COR-L47 (cell line): ENCODE measurements at places on chromosomes 2 and 18.
A peak's percentile ranks its signal among the peaks of the same experiment; 100 is the strongest.

DNA sequence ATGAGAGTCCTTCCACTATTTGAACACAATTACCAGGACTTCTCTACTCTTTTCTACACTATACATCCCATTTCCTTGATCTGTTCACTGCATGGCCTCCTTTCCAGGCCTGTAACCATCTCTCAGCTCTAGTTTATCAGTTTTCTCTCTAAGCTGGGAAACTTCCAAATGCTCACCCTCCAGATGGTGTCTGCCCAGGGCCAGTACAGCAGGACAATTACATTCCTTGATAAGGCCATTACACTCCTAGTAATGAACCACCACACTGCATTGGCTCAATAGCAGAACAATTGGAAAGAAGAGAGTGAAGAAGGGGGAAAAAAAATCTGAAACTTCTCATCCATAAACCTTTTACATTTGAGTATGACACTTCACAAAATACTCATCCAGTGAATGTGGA lies 359.1 kb downstream of the ALK start:
- no peak for DNase-seq

DNA sequence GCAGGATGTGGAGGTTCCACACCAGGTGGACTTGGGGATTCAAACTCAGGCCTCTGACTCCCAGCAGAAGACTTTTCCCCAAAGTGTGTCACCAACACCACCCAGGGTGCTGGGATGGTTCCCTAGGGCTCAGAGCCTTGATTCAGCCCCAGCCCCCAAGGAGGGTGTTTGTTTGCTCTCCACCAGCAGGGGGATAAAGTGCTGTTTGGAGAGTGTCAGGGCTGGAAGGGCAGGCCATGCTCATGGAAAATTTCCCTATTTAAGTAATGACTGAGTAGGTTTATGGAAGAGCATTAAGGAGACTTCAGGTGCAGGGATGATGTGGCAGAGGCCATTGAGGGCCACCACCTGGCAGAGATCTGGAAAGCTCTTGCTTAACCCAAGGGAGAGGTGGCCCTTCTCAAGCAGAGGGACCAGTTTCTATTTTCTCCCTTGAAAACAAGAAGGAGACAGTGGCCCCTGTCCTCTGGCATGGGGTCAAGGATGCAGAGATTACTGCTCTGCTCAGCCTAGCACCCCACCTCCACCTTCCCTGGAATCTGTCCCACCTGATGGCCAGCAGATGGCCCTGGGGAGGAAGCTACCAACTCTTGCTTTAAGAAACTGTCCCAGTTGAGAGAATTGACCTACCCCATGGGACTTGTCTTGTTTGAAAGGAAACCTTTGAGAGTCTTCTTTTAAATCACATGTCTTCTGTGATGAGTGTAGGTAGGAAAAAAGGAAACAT lies 122.1 kb downstream of the ACOXL start:
- no peak for DNase-seq

DNA sequence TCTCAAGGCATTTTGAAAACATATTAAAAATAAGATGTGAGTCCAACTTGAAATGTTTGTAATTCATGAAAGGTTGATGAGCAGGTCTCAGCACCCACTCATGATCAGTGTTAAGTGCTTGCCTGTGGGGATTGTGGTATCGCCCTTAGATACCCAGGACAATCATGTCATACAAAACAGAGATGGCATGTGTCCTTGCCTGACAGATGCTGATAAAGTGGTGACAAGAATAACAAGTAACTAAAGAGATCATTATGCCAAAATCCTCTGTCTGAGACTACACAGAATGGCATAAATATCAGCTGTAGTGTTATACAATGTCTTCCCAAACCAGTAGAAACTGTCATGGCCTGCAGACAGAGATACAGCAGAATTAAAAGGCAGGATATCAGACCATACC lies 930.3 kb downstream of the SUCLG1 start:
- no peak for DNase-seq

- no peak for DNase-seq
These were observed 13.6 kb downstream of the CNDP1 start for GRCh38 chr18:74547860-74548259.

GRCh38 chr2:200751786-200752185 lies 59.9 kb upstream of the BZW1 start:
- no peak for DNase-seq

GRCh38 chr2:234823877-234824376 lies 127.9 kb upstream of the SH3BP4 start:
- DNase-seq, result no peak

DNA sequence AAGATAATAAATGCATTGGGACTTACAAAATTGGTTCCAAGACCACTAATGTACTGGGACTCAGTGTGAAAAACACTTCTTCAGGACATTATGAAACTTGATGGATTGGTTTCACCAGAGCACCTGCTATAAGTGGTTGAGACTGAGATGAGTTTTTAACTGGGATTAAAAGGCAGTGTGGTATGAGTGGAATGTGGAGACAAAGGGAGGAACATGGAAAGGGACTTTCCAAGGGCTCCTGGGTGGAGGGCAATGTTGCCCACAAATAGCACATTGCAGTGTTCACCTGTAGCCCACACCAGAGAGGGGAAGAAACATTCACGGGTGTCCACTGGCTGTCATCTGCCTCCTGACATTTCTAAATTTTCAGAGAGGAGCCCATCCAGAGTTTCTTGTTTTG lies 253.3 kb upstream of the TANK start:
- DNase-seq, result no peak

GRCh38 chr2:140359056-140359771 lies 1579.0 kb upstream of the NXPH2 start:
- DNase-seq, result no peak

GRCh38 chr2:56444339-56444738 lies 260.5 kb downstream of the CCDC85A start:
- peak; percentile 82 for DNase-seq

- peak; percentile 14 for DNase-seq
These were observed 345.5 kb downstream of the SETBP1 start for GRCh38 chr18:45026162-45026561.

GRCh38 chr2:239035361-239035814 lies 187.5 kb downstream of the TWIST2 start:
- DNase-seq, result no peak

- DNase-seq, result no peak
These were observed 42.6 kb downstream of the EDAR start for GRCh38 chr2:108946442-108946841.

- no peak for DNase-seq
These were observed 20.8 kb upstream of the SOS1 start for GRCh38 chr2:39141334-39142271.

DNA sequence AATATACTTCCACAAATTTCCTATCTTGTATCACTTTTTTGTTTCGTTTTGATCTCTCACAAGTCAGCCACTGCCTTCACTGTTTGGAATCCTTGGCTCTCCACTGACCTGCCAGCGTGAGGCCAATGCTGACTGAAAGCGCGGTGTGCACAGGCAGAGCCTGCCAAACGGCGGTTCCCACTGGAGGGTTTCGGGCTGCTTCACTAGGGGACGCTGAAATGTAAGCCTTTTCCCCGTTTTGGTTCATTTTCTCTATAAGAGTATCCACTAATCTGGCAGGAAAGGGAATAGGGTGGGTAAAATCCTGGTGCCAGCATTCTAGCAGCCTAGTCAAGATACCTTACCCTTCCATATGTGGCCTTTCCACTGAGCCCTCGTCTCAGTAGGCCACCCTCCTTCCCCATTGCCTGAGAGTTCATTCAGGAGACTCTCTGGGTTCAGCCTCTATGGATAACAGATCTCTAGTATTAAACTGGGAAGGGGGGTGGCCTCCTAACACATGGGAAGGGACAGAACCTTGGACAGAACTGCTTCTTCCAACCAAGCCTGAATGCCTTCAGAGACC lies 91.5 kb downstream of the DYM start:
- DNase-seq, result no peak

DNA sequence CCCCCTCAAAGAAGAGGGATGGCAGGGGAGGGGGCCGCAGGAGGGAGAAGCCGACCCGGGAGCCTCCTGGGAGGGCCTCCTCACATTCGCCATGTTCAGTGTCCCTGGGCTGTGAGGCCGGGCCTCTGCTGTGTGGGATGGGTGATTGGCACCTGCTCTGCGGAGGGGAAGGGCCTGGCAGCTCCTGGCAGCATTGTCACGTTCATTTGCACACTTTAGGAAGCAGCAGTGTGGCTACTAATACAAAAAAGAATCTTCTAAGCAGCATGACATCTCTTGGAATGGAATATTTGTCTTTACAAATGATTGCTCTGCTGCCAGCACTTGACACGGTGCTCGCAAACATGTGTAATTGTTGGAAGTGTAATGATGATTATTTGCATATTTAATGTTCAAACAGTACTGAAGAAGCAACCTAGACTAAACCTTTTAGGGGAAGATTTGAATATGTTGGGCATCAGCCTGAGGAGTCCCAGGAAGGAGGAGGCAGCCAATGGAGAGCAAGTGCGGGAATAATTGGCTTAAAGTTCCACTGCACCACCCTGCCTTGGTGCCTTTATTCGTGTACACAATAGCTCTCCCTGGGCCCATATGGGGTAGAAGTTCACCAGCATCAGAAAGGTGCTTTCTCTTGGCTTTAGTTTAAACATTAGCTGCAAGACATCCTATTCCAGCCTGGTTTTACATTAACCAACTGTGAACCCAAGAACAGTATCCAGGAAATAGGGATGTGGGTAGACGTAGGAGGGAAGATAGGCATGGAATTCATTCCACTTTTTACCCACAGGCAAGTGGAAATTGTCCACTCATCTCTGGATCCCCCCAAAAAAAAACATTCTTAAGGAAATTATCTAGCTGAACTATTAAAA lies 404.9 kb downstream of the TMEM182 start:
- DNase-seq, result no peak

DNA sequence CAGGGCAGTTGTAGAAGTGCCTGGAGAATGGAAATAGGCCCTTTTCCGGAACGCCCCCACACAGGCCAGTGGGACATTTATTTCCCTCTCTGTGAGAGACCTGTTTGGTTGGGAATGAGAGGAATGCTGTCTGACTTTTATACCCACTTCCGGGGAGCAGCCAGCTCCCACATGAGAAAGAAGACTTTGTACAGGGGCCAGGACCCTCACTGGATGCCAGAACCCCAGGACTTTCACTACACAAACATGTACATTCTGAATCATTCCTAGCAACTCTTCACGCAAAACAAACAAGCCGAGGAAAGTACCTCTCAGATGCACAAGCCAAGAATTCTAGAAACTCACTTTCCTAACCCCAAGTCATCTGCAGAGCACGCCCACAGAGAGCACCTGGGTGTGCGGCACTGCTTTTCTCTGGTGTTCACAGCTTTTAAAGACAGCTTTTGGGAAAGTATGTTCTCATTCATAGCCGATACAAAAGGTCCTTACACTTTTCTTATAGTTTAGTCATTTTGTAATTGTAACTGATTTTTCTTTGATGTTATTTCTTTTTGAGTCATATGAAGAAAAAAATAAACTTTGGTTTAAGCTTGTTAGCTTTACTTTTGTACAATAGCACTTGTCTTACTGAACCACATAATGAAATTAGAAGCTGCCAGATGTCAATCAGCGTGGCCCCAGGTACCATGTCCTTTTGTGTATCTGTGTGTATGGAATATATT lies 856.1 kb upstream of the ID2 start:
- no peak for DNase-seq

GRCh38 chr2:178317811-178318210 lies 123.5 kb downstream of the OSBPL6 start:
- DNase-seq, result no peak

GRCh38 chr2:33013684-33014110 lies 66.9 kb downstream of the LTBP1 start:
- no peak for DNase-seq

DNA sequence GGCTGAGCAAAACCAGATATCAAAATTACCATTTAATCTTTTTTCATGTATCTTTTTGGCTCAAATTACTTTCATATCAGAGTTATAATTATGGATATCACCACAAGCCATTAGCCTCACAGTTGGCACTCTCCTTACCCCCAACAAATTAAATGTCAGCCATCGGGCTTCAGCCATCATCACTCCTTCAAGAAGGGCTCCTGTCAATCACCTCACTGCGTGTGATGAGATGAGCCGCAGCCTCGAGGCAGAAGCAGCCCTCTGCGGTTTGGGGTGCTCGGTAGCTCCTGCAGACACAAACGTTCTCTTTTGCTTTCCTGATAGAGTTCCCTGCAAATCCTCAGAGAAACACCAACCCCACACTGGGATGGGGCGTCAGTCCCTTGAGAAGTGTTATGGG lies 94.1 kb downstream of the DNER start:
- no peak for DNase-seq

DNA sequence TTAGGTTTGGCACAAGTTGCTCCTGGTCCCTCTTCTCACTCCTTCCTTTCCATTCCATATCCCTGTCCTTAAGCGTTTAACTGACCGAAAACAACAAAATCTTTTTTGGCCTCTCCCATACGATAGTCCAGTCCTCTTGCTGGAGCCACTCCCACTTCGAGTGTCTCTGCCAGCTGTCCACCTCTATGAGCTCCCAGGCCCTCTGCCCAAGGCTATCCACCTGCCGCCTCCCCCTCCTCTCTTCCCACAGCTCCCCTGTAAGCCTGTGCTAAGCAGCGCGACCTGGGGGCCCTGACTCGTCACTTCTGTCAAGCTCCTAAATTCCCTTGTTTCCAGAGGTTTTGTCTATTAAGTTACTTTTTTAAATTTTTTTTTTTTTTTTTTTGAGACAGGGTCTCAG lies 47.0 kb upstream of the FOSL2 start:
- no peak for DNase-seq

- no peak for DNase-seq
These were observed 191.8 kb downstream of the LPIN1 start for GRCh38 chr2:11938196-11938595.

DNA sequence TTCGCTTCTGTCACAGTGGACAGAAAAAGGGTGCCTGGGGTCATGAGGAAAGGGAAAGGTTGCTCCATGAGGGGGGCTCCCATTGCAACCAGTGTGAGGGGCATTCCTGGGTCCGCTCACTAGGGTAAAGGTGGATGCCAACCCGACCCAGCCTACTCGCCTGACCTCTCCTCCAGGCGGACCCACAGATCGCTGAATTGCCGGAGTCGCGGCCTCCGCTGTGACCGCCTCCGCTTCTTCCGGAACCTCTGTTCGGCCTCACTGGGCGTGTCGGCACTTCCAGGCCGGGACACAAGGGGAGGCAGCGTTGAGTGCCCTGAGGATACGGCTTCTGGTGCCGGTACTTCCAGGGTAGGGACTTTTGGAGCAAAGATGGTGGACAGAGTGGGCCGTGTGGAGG lies 57.1 kb downstream of the TRABD2A start:
- no peak for DNase-seq

DNA sequence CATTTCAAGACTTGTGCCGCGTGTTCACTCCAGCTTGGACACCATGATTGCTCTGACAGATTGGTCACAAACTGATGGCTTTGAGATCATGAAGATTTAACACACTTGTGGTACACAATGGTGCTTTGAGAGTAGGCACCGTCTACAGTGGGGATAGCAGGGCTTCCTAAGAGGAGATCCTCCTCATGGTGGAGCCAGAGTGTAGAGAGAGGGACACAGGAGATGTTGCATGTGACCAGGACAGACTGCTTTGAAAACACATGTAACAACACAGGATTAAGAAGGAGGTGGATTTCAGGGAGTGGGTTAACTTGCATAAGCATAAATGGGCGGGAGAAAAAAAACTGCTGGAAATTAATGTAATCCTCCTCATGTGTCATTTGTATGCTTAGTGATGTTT lies 95.7 kb upstream of the LINC00305 start:
- DNase-seq, result peak; percentile 59

- peak; percentile 48 for DNase-seq
These were observed 1.8 kb upstream of the ARID5A start for GRCh38 chr2:96534701-96535181.
